ENCODE measurements at places on chromosomes 2 and 18.

GRCh38 chr2:62040926-62041325 lies 135.5 kb downstream of the COMMD1 start:
- no peak for DNase-seq

- peak; percentile 31 for DNase-seq
These were observed 60.4 kb downstream of the WDSUB1 start for GRCh38 chr2:159226059-159226461.

DNA sequence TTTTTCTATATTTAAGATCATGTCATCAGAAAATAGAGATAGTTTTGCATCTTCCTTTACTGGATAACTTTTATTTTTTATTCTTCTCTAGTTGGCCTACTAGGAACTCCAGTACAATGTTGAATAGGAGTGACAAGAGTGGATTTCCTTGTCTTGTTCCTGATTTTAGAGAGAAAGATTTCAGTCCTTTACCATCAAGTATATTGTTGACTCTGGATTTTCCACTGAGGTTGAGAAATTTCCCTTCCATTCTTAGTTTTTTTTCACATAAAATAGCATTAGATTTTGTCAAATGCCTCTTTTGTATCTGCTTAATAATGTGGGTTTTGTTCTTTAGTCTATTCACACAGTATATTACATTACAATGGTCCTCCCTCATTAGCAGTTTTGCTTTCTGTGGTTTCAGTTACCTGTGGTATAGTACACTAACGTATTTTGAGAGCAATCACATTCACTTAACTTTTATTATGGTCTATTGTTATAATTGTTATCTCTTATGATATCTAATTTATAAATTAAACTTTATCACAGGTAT lies 105.5 kb downstream of the THADA start:
- DNase-seq: no peak

DNA sequence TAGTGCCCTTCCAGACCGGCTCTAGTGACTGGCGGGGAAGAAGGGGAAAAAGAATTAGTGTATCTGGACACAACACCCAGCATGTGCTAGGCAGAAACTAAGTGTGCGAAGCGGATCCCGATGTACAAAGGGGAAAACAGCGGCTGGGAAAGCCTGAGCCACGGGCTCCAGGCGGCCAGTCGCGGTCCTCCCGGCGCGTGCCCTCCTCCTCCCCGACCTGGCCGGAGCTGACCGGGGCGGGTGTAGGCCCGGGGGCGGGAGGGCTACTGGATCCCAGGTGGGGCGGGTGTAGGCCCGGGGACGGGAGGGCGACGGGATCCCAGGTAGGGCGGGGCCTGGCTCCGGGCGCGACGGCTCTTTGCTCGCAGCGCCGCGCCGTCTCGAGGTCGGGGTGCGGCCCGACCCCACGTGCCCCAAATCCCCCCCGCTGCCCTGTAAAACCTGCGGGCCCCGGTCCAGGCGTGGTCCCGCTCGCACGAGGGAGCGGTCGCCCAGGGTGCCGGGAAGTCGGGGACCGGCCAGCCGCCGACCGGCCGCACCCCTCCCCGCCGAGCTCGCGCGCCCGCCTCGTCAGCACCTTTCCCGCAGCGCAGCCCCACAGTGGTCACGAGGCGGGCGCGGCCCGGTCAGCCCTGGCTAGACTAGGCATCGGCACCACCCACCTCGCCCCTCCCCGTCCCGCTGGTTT lies 48.8 kb downstream of the C2orf42 start:
- DNase-seq: peak; percentile 61

GRCh38 chr2:31008561-31009114 lies 129.6 kb downstream of the GALNT14 start:
- DNase-seq: no peak

DNA sequence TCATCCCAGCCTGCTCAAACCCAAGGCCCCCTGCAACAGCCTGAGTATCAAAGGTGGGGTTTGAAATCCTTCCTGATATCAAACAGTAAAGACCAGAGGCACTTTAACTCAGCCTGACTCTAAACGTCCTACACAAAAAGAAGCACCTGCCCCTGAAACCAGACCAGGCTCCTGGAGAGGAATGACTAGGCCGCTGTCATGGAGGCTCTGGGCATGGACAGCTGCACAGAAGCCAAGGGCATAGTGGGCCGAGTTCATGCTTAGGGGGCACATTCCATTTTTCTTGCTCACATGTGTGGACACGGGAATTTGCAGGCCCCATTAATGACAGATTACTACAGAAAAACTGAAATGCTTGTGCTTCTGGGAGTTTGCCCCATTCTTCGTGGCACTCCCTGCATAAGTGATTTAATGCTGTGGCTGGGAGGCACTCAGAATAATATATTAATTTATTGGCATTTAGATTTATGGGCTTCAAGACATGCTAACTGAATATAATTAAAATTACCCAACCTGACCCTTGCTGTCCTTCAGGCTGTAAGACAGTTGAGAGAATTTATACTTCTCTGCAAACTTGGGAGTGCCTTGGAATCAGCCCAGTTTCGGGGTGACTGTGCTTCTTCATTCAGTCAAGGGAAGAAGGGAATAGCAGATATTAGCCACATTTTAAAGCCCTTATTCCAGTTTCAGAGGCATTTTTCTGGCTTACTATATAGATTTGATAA lies 105.5 kb downstream of the GYPC start:
- no peak for DNase-seq

DNA sequence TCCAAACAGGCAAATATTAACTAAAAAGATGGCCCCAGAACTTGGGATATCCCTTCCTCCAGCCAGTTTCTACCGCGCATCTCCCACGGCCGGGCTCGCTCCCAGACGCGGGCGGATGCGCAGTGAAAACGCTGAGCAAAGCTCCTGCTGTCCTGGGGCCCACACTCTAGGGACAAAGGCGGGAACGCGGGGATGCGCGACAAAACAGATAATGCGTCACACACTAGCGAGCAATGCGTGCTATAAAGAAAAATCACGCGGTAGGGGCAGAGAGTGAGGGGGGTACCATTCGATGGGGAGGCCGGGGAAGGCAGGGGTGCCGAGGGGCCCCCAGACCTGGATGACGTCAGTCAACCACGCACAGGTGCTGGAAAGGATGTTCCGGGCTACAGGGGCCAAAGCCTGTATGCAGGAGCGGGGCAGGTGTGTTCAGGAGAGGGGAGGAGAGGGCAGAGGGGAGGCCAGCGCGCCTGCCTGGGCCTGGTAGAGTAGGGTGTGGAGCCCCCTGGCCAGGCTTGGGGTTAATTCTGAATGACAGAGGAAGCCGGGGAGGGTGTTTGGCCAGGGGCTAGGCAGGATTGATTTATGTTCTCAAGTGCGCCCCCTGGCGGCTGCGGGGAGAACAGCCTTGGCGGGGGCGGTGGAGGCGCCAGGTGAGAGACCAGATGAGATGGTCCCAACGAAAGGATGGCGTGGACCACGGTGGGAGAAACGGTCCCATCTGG lies 14.9 kb upstream of the ITM2C start:
- DNase-seq: peak; percentile 84

- no peak for DNase-seq
These were observed 17.1 kb downstream of the RPRM start for GRCh38 chr2:153461453-153461852.

GRCh38 chr2:152791979-152792378 lies 73.6 kb downstream of the ARL6IP6 start:
- no peak for DNase-seq

GRCh38 chr2:71517851-71518250 lies 64.5 kb downstream of the DYSF start:
- DNase-seq: no peak

DNA sequence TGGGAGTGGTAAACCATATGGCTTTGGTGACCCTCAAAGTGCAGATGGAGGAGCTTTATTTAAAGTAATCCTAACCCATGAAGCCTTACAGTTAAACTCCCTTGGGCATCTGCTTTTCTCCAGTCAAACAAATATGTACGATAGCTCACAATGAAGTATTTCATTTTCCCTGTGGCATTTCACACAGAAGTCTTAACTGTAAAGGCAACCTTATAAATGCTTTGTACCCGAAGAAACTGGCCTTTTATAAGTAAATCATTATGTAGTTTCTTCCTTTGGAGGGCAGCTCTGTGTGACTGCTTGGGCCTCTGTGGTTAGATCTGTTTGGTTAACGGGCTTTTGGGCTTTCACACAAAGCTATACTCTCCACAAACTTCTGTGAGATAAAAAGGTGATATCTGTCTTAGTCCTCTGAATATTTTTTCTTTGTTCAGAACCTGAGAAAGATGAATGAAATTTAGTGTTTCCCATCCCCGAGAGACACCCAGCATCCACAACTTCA lies 46.6 kb downstream of the SCN1A start:
- DNase-seq: no peak

GRCh38 chr2:28322981-28323396 lies 69.7 kb upstream of the FOSL2 start:
- DNase-seq: no peak

GRCh38 chr2:55112229-55113031 lies 62.2 kb upstream of the RTN4 start:
- DNase-seq: no peak

DNA sequence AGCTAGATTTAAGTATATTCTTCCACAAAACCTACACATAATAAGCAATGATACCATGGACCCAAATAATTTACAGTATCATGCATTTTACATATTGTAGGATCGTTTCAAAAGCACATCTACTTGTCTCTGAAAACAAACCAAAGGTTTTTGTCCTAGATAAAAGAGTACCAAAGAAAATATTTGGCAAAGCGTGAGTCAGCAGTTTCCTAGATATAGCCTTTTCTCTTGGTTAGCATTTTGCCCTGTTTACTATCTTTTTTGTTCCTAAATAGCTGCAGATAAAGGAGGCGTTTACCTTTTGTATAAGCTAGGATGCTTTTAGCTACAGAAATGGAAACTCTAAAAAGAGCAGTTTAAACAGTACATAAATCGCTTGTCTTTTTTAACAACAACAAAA lies 305.8 kb upstream of the GULP1 start:
- DNase-seq: no peak

DNA sequence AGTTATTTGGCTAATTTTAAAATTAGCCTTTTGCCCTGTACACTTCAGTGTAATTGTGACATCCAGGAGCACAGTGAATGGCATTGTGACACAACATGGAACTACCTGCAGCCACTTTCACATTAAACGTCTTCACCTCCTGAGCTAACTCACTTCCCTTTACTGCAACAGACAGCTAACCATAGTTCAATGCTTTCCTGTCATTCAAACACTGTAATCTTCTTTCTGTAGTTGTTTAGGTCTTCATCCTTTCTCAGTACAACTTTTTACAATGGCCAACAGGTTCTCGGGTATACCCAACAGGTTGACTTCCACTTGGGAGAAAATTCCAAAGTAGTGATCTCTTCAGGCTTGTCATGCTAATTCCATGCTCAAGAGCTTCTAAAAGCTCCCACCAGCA lies 8.6 kb upstream of the AGPS start:
- no peak for DNase-seq

- no peak for DNase-seq
These were observed 48.0 kb downstream of the ANTXR1 start for GRCh38 chr2:69060938-69061501.

DNA sequence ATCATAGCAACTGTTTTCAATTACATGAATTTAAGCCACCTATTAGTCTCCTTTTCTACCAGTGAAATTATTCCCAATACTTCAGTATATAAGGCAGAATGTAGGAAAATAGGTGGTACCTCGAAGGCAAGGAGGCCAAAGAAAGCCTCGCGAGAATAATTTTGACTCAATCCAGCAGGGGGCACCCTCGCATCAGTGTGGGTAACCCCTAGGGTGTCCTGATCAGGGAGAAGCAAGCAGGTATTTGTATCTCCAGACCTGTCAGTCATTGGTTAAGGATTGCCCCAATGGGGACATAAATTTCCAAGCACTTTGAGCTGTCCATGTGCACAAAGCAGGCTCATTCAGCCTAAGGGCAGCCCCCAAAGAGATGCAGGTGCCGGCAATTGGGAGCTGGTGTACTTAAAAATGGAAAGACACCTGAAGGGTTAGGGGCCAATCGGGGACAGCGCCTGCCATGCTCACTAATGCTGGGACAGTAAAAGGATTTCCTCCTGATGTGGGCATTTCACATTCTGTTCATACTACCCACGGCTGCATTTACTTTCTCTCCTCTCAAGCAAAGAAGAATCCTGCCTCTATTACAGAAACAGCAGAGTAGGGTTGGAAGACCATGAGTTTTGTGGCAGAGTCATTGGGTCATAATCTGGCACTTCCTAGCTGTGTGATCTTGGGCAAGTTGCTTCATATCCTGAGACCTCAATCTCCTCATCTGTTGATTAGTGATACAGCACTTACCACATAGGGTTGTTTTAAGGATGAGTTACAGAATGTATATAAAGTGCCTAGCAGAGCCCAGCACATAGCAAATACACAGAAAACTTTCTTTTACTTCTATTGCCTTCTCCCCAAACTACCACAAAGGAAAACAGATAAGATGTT lies 136.1 kb downstream of the ICOS start:
- peak; percentile 41 for DNase-seq

GRCh38 chr2:217192366-217192765 lies 332.5 kb upstream of the TNP1 start:
- no peak for DNase-seq

GRCh38 chr18:33495278-33495677 lies 54.8 kb upstream of the CCDC178 start:
- no peak for DNase-seq

- DNase-seq: no peak
These were observed 110.8 kb downstream of the DDX1 start for GRCh38 chr2:15702452-15702851.

- DNase-seq: no peak
These were observed 509.4 kb upstream of the SETBP1 start for GRCh38 chr18:44171301-44171700.

DNA sequence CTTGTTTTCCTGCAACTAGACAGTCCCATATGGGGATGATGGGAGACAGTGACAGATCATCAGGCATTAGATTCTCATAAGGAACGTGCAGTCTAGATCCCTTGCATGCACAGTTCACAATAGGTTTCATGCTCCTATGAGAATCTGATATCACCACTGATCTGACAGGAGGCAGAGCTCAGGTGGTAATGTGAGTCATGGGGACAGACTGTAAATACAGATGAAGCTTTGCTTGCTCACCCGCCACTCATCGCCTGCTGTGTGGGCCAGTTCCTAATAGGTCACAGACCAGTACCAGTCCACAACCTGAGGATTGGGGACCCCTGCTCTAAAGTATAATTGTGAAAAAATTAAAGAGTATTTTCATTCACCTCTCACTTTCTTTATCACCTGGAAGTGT lies 23.6 kb upstream of the RAB1A start:
- DNase-seq: no peak
